ENCODE measurements at places on chromosomes 2 and 18.

DNA sequence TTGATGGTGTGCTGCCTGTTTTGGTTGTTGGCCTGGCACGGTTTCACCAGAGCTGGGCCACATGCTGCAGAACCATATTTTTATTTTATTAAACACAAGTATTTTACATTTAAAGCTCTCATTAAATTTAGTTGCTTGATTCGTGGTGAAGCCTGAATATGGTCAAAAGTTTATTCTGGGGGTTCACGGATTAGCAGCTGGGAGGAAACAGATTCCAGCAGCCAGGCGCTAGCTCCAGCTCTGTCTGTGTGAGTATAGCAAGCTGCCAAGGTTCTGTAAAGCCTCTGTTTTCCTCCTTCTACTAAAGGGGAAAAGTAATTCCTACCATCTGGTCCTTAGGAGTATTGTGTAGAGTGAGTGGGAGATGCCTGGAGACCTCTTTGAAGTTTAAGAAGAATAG, 22.5 kb downstream of the GATA6 start:
- no peak for DNase-seq

DNA sequence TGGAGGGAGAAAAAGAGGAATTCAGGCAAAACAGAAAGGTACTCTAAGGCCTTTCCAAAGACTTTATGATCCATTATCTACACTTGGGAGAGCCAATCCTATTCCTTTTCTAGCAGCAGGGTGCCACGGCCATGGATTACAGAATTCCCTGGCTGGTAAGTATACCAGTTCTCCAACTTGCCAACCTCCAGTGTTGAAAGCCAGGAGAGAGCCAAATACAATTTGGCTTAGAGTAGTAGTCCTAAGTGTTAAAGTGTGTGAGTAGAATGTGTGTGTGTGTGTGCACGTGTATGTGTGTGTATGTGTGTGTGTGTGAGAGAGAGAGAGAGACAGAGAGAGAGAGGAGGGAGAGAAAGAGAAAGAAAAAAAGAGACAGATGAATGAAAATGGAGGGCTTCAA, 43.3 kb downstream of the WDPCP start:
- no peak for DNase-seq

- DNase-seq: no peak
These were observed 288.0 kb upstream of the TNP1 start for GRCh38 chr2:217147818-217148217.

DNA sequence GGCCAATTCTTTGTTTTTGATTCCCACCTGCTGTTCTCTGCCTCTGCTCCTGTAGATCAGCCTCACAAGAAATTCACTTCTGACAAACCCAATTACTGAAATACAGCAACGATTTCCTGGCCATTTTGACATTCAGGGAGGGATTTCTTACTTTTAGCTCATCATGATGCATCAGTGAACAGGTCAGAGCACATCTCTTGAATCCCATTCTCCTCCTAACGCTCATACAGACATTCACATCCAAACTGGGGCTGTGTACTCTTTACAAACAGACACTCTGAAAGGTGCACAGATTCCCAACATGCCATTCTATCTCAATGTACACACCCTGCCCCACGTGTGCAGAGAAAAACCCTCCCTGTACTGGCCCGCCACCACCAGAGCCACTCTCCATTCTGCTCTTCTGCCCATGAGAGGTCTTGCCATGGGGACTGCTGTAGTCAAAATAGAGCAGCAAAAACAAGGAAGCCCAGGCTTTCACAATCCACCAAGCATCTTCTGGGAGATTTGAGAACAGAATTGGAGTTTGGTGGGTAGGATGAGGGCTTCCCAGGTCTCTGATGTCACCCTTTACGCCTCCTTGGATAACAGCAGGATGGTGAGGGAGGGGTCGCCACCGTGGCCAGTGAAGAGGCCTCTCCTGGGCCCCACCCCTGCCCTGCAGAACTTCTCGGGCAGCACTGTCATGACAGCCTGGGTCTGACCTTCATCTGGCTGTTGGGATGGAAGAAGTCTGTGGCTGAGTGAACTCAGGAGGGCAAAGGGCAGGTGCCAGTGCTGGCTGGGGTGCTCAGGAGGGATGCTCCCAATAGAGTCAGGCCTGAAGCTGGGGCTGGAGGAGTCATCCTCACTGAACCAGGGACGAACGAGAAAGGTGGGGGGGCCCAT, 41.9 kb upstream of the ZFP36L2 start:
- no peak for DNase-seq

DNA sequence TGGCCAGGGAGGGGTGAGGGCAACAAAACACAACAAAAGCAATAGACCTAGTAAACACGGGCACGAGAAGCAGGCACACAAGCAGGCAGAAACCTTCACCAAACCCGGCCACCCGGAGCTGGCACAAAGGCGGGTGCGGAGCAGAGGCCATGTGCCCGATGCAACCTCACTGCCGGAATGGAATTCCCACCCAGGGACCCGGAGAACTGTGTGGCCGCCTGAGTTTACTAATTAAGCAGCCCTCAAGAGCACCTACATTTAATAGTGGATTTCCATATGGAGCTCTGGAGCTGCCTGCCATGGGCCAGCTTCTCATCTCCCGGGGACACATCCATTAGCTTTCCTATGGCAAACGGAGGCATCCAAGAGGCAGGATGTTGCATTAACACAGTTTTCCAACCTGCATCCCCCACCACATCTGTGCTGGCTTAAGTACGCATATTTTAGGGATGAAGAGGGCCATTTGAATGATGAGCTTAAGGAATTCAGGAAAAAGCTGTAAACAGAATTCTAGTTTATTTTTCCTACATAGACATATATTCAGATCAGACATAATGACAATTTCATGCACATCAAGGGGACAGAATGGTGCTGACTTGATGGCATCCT, 104.5 kb upstream of the SMIM21 start:
- DNase-seq: no peak

- DNase-seq: no peak
These were observed 154.4 kb upstream of the GCFC2 start for GRCh38 chr2:75865083-75865482.

DNA sequence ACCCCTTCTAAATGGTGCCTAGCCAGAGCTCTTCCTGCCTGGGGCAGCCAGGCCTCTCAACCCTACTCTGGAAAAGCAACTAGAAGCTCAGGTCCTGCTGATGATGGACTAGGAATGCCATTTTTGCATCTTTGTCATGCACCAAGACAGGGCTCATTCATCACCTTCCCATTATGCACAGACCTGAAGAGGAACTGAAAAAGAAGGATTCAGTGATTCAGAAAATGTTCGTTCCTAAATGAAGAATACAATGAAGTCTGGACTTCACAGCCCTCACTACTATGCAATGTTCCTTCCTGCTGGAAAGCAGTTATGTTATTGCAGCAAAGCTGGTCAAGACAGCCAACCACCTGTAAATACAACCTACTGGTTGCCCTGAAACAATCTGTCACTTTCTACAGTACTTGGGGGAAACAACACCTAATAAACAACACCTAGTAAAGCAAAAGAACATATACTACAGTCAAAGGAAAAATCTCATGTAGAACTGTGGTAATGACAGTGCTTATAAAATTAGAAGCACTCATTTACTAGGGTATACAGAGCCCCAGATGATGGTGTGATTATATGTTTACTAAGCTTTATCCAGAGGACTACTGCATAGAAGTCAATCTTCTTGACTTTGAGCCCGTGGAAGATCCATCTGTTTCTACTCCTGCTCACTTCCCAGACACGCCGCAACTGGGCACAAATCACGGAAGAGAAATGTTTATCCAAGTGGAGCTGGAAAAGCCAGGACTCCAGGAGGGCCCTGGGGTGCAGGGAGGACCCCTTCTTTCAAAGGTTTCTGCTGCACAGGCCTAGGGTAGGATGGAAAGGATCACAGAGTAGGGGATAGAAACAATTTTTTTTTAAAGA, 103.1 kb upstream of the THOC1 start:
- DNase-seq: no peak

GRCh38 chr2:54208364-54209240, 47.4 kb downstream of the TSPYL6 start:
- DNase-seq: no peak

DNA sequence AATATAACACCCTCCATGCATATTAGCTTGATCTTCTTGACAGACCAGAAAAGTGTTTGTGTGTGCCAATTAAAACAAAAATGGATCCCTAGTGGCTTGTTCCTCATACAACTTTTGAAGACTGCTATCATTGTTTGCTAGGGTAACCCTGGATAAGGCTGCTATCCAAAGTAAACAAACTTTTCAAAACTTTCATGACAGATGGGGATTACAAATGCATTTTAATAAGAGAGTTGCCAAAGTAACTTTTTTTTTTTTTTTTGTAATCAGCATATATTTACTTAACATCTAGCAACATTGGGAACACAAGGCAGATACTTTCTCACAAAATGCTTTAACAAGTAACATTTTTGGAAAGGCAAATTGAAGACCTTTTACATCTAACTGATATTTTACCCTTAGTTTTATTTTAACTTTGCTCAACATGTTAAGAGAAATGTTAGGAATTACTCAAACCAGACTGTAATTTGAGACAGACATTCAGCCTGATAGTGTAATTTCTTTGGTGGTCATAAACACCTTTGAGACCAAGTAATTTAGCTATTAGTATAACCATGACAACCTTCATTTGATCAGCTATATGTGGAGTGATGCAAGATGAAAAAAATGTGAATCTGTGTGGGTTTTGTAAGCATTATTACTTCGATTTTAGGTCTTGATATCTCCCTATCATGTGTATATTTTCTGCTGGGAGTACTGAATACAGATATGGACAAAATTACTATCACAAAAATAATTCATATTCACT, 300.9 kb downstream of the ARHGAP15 start:
- DNase-seq: no peak

- no peak for DNase-seq
These were observed 2.4 kb downstream of the OSBPL1A start for GRCh38 chr18:24395049-24395795.

DNA sequence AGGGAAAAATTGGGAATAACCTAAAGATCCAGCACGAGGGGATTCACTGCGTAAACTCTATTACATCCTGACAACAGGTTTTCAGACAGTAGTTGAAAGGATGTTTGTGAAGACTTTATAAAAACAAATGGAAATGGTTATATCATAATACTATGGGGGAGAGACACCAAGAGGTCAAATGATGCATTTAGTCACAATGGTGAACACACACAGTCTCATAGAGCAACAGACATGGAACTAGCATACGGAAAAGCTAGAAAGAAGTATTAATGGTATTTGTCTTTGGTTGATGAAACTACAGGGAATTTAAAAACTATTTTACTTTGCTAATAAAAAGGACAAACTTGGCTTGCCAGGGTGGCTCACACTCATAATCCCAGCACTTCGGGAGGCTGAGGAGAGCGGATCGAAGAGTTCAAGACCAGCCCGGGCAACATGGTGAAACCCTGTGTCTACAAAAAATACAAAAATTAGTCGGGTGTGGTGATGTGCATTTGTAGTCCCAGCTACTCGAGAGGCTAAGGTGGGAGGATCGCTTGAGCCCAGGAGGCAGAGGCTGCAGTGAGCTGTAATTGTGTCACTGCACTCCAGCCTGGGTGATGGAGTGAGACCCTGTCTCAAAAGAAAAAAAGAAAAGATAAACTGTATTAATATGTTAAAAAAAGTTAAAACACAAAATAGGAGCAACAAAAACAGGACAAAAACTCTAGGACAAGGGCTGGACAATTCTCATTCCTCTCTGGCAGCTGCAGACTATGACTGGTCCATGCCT, 94.8 kb downstream of the MYCN start:
- no peak for DNase-seq

- DNase-seq: no peak
These were observed 99.3 kb upstream of the TMEM18 start for GRCh38 chr2:776487-776886.

DNA sequence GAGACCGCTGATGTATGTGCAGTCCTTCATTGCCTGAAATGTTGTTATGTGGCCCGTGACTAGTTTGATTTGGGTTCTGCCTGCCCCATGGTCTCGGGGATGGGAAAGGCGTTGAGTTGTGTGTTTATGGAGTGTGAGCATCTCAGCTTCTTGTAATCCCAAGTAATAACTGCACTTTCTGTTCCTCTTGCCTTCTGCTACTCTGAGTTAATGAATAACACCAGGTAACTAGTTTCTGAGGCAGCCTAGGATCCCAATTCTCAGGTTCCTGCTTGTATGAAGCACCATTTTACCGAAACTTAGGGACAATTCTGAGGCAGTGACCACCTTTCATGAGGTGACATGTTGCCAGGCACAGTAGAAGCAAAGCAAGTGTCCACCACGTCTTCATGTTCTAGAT, 170.0 kb downstream of the ALK start:
- DNase-seq: no peak

DNA sequence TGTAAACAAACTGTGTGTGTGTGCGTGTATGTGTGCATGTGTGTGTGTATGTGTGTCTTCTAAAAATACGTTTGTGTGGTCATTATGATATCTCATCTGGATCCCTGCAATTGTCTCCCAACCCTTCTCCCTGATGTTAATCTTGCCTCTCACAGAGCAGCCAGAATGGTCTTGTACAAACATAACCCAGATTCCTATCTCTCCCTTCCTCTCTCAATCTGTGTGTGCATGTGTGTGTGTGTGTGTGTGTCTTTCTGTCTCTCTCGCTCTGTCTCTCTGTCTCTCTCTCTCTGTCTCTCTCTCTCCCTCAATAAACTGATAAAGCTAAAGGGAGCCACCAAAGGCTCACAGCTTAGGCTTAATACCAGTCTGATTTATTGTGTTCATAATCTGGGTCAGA, 210.8 kb downstream of the PAX3 start:
- DNase-seq: no peak

GRCh38 chr18:27838225-27838624, 338.7 kb downstream of the CDH2 start:
- DNase-seq: no peak

- no peak for DNase-seq
These were observed 24.3 kb downstream of the FHOD3 start for GRCh38 chr18:36321658-36322407.

DNA sequence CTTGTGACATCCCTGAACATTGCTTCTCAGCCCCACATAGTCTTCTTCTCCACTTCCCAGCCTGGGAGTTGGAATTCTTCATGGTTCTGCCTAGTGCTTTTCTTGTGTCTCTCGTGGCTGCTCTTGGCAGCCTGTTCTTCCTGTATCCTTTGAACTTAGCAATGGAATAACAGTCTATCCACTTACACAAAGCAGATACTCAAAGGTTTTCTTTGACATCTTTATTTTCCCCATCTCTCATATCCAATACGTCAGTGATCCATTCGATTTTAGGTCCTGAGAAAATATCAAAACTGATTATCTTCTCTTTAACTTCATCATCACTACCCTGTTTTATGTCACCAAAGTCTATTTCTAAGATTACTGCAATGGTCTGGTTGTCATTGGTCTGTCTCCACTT, 1091.2 kb upstream of the PIK3C3 start:
- DNase-seq: no peak

DNA sequence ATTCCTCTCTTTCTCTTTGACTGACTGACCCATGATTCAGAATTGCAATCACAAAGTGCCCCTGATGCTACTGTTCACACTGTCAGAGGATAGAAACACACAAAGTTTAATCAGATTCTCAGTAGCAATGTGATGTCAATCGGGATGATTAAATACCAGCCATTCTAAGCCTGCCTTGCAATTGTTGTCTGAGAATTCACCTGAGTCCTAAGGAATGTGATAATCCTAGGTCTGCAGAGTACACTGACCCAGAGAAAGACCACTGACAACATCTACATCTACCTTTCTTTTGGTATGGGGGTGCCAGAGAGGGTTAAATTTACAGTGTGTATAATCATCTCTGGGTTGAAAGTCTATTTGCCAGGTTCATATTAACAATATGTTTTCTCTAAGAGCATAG, 883.3 kb downstream of the NRXN1 start:
- no peak for DNase-seq

- no peak for DNase-seq
These were observed 666.9 kb downstream of the XIRP2 start for GRCh38 chr2:167555098-167555720.
